ENCODE measurements at places on chromosomes 6 and 20. TPM values are rescaled to one million over a fixed set of nuclear protein-coding genes. Genes with fewer than 3 reads are reported as not detected.

GRCh38 chr6:35487658-35488516, 9.0 kb downstream of the TEAD3 start:
- DNase-seq = no peak

DNA sequence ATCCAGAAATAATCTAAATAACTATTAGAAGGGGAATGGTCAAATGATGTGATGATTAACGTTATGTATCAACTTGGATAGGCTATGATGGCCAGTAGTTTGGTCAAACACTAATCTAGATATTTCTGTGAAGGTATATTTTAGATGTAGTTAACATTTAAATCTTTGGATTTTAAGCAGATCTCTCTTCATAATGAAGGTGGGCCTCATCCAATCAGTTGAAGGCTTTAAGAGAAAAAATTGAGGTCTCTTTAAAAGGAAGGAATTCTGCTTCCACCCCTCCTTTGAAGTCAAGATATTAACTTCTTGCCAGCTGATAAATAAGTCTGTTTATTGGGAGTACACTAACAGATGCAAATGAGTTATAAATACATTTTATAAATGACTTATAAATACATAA, 760.0 kb upstream of the SLC35B3 start:
- no peak for DNase-seq

SSTR4 gene
- not detected for total RNA-seq

SLC22A2 gene
- total RNA-seq = not detected

NKX2-2 gene
- not detected for total RNA-seq

- no peak for DNase-seq
These were observed 923 bp upstream of the ILRUN start for GRCh38 chr6:34697544-34697836.

GRCh38 chr6:108142240-108142639, 23.6 kb upstream of the NR2E1 start:
- no peak for DNase-seq

- DNase-seq = no peak
These were observed 253.1 kb downstream of the ADGB start for GRCh38 chr6:146851837-146852236.

RSPO3 gene
- not detected for total RNA-seq

- no peak for DNase-seq
These were observed 133.4 kb downstream of the MYB start for GRCh38 chr6:135314543-135314942.

DNA sequence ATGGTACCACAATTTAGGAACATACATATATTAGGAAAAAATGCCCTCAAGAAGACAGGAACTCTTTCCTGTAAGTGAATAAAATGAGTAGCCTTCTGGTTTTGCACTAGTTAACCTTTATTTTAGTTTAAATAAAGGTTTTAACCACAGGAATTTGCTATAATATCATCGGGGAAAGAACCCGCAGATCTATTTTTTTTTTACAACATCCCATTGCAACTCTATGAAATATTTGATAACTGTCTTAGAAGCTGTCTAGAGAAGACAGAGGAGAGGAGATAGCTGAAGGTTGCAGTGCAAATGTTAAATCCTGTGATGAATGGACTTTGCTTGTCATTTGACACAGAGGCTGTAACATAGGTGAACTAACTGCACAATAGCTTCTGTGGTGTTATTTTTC, 69.5 kb downstream of the TINAG start:
- no peak for DNase-seq

GRCh38 chr20:49347156-49347555, 69.3 kb upstream of the ZNFX1 start:
- DNase-seq = no peak

OR2H2 gene
- not detected for total RNA-seq

Data from CD4-positive, CD25-positive, alpha-beta regulatory T cell (primary cell).